Non-pigmented ciliary epithelial cell (primary cell): ENCODE measurements at places on chromosomes 1 and 21.

GRCh38 chr1:186104459-186104858 is 270.6 kb downstream of the TPR start:
- no peak for DNase-seq

- no peak for DNase-seq
Observed at GRCh38 chr1:153578490-153578889, 12.8 kb upstream of the S100A2 start.

DNA sequence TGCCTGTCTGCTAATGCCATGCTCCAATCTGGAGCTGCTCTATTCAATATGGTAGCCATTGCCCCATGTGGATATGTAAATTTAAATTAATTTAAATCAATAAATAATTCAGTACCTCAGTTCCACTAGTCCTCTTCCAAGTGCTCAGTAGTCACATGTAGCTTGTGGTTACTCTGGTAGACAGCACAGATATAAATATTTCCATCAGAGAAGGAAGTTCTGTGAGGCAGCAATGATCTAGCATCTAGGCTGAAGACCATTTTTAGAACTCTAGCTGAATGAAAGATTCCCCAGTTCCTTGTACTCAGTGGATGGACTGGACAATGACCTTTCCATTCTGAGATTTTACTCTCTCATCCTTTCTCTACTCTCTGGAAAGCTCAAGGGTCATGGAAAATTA is 25.8 kb upstream of the CAPZB start:
- DNase-seq = no peak

GRCh38 chr1:215606564-215607168 is 39.6 kb downstream of the KCTD3 start:
- DNase-seq = no peak

DNA sequence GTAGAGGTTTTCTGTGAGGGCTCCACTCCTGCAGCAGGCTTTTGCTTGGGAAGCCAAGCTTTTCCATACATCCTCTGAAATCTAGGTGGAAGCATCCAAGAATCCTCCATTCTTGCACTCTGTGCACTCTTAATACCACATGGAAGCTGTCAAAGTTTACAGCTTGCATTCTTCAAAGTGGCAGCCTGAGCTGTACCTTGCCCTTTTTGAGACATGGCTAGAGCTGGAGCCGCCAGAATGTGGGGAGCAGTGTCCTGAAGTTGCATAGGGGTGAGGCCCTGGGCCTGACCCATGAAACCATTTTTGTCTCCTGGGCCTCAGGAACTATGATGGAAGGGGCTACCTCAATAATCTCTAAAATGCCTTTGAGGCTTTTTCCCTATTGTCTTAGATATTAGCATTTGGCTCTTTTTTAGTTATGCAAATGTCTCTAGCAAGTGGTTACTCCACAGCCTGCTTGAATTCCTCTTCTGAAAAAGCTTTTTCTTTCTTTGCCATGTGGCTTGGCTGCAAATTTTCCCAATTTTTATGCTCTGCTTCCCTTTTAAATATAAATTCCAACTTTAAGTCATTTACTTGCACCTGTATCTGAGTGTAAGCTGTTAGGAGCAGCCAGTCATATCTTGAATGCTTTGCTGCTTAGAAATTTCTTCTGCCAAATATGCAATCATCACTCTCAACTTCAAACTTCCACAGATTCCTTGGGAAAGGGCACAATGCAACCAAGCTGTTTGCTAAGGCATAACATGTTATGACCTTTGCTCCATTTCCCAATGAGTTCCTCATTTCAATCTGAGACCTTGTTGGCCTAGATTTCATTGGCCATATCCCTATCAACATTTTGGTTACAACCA is 92.1 kb upstream of the ARTN start:
- DNase-seq = no peak

- DNase-seq = no peak
Observed at GRCh38 chr1:246274186-246274585, 232.9 kb downstream of the SMYD3 start.

GRCh38 chr1:98417820-98418219 is 243.7 kb upstream of the SNX7 start:
- DNase-seq = no peak

DNA sequence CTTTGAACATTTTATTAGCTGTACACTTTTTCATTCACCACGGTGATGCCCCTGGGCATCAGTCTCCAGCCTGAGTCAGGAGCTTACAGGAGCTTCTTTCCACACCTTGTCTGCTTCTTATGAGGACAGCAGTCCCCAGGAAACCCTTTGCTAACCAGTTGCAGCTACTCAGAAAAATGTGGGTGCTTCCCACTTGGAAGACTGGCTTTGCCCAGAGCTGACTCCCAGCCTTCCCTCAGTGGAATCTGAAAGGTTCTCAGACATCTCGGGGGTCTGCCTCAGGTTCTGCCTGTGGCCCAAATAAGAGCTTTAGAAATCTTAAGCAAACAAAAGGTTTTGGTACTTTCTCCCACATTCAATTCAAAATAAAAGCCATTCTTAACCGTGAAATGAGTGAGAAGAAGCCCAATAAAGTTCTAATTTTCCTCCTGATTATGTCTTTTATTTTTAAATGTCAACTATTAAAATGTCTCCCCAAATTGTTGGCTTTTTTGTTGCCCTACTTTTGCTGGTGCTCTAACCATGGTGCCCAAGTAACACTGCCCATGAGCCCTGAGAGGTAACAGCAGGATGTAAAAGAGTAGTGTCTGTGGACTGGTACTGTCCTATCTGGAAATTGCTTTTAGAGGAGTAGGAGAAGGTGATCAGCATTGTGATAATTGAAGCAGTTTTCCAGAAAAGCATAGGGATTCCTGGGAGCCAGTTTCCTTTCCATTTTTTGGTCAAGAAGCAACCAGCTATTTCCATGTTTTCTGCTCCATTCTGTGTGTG is 5.6 kb downstream of the C1orf53 start:
- no peak for DNase-seq

DNA sequence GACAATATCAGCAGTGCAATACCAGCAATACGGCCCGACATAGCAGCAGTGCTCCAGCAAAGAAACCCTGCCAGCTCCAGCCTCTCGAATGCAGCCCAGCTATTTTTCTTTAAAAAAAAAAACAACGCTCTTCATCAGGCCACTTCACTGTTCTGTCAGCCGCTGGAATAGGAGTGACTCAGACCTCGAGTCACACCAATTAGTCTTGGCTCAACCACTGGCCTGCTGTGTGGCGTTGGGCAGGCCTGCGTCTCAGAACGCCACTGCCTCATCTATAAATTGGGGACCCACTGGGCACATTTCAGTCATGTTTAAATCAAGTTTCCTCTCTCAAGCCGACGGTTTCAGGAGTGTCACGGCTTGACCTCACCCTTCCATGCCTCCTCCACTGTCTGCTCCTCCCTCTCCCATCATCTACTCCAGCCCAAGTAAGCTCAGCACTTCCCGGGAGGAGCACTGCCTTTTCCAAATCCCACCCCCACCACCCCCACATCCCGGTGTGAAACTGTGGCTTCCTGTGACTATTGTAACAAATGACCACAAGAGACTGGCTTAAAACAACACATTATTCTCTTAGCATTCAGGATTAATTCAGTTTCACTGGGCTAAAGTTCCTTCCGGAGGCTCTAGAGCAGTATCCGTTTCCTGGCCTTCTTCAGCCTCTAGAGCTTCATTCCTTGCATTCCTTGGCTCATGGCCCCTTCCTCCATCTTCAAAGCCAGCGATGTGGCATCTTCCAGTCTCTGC is 71.9 kb upstream of the EFHD2 start:
- DNase-seq = peak; percentile 57

- no peak for DNase-seq
Observed at GRCh38 chr21:16073586-16073985, 343.8 kb downstream of the USP25 start.

- no peak for DNase-seq
Observed at GRCh38 chr1:59146651-59147358, 150.1 kb upstream of the FGGY start.

- DNase-seq = no peak
Observed at GRCh38 chr21:39484711-39485276, 33.0 kb downstream of the SH3BGR start.

DNA sequence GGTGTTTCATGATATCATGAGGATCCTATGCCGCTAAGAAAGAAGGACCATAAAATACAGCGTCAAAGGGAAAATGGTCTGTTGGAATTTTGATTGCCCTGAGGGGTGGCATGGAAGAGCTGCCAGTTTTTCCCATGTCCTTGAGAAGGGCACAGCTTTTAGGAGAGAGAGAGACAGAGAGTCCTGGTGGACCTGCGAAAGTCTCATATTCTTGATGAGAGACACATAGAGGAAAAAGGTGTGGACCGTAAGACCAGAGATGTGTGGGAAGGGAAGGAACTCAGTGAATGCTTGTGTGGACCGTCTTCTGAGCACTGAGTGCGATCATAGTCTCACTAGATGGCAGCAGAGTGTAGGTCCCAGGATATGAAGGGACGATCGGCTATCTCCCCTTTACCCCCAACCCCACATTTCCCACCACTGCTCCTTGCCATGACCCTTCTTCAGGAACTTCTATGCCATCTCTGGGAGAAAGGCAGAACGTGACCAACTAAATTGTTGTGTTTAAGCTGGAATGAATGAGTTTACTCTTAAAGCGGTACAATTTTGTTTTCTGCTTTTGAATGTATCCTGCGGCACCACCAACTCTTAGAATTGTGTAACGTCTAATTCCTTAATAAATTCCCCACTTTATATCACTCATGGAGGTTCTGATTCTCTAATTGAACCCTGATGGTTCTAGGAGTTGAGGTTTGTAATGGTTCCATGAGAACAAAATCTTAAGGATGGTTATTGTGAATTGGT is 117.7 kb downstream of the CTH start:
- DNase-seq = no peak

GRCh38 chr1:107821340-107821739 is 143.6 kb downstream of the VAV3 start:
- no peak for DNase-seq

DNA sequence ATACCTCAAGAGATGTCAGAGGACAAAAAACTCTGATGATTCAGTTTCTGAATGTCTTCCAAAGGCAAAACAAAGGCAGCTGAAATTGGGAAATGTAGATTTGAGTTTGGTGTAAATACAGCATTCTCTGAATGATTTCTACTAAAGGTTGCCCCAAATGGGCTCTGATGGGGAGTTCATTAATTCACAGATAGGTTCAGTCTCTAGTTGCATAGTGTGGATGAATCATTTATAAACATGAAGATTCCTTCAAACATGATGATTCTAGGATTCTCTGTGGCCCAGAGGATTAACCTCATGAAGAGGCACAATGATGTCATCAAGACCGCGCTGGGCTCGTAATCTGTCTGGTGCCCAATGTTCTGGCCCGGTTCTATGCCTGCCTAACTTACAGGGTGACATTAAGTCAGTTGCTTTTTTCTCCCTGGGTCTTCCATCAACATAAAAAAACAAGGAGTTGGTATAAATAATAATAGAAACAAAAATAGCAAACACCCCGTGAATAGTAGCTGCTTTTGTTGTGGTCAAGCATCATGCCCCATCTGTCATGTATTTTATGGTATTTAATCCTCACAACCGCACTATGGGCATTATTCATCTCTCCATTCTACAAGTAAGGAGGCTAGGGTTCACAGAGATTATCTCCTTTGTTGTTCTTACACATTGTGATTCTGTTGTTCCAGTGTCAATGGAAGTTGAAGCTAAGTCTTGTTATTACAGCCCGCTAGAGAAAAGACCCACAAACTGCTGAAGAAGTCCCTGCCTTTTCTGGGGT is 509.6 kb upstream of the USP24 start:
- DNase-seq = peak; percentile 77

DNA sequence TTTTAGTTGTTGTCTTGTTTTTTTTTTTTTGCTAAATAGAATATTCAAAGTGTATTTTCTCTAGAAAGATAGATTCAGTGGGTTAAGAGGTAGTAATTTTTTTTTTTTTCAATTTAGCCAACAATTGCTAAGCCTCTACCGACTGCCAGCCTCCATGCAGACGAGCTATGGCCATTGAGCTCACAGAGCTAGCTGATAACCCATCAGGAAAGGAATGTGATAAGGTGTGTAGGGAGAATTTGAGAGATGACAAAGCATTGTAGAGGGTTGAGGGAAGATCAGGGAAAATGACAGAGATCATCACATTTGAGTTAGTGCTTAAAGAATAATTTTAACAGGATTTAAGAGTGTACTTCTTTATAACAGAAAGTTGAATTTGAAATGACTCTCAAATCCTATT is 30.6 kb downstream of the DNM3 start:
- no peak for DNase-seq

GRCh38 chr1:225881081-225881958 is 860 bp downstream of the TMEM63A start:
- no peak for DNase-seq

DNA sequence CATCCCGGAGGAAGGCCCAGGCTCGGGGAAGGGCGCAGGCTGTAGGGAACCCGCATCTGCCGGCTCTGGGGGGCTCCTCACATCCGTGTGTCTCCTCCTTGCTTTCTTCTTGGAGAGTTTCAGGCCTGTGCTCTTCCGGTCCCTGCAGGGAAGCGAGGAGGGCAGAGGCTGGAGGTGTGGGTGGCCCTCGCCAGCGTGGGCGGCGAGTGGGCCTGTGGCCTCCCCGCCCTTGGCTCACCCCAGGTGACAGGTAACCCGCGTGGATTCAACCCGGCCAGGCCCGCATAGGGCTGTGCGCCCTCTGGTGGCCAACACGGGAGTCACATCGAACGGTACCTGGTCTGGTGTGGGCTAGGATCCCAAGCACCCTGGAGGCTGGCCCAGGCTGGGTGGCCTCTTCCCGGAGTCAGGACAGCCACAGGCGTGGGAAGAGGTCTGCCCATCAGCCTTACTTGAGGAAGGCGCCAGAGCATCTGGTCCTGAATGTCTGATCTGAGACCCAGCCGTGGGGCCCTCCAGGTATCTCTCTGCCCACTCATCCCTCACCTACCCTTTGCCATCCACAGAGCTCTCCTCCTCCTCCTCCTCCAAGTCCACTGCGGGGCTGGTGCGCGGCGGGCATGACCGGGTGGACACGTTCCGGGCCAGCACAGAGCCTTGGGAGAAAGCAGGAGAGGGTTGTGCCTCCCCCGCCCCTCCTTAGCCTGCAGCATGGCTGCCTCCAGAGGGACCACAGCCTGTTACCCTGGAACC is 9.6 kb upstream of the TNFRSF25 start:
- no peak for DNase-seq

DNA sequence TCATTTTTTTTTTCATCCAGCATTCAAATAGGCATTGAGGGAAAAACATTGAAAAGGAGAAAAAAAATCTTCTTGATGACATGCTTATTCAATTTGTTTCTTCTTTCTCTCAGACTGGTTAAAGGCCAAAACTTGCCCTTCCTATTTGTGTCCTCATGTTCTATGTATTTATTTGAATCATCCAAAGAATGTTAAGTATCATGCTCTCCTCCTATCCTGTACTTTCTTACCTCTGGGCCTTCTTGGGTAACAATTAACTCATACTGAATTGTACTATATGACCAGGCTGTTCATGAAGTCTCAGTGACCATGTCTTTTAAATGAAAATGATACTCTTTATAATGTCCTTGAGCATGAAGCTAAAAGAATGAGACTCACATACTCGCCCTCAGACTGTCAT is 36.5 kb upstream of the DENND1B start:
- no peak for DNase-seq

- no peak for DNase-seq
Observed at GRCh38 chr1:14919289-14919688, 234.3 kb upstream of the TMEM51 start.

GRCh38 chr1:63836830-63837229 is 63.0 kb downstream of the ROR1 start:
- DNase-seq = no peak
